ENCODE measurements at places on chromosomes 5 and 9.

GRCh38 chr9:77649109-77649812 lies 1.1 kb upstream of the GNA14 start:
- no peak for DNase-seq

DNA sequence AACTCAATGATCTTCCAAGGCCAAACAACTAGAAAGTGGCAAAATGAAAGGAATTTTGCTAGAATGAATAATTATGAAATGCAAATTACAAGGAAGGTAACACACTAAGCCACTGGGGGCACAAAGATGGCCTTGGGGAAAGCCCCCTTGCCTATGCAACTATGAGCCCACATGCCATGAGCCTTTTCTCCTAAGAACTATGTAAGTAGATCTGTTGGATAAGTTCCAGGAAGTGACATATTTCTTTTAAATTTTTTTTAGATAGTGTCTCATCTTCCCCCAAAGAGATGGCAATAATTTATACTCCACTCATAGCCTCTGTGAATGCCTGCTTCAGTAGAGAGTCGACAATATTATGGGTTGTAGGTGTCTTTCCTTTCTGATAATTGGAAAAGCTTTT lies 257.8 kb downstream of the AUH start:
- DNase-seq, result no peak

DNA sequence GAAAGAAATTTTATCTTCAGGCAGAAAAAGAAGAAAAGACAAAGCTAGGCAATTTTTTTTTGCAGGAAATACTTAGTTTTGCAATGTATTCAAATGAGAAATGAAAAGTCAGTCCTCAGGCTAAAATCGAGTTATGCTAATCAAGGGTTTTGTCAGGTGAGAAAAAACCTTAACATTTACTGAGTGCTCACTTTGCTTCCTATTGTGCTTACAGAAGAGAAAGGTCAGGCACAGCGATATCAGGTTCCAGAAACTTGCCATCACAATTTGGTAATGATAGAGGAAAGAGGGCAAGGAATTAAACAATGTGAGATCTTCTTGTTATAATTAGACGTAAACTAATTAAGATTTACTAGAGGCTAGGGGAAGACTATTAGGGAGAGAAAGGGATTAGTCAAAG lies 431.7 kb upstream of the CTNND2 start:
- DNase-seq, result no peak

DNA sequence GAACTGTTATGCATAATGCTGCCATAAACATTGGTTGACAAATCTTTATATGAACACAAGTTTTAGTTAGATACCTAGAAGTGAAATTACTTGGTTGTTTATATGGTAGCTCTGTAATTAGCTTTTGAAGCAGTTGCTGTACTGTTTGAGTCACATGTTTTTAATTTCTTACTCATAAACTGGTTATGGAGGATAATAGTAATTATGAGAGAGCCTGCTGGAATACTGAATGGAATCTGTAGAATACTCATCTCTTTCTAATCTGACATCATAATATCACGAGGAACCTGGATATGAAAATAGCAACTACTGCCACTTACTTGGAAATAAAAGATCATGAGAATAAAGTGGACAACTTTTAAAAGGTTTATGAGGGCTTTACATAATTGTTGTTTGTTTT lies 509.2 kb downstream of the CETN3 start:
- no peak for DNase-seq

GRCh38 chr5:115098041-115098702 lies 71.5 kb downstream of the TRIM36 start:
- peak; percentile 44 for DNase-seq

DNA sequence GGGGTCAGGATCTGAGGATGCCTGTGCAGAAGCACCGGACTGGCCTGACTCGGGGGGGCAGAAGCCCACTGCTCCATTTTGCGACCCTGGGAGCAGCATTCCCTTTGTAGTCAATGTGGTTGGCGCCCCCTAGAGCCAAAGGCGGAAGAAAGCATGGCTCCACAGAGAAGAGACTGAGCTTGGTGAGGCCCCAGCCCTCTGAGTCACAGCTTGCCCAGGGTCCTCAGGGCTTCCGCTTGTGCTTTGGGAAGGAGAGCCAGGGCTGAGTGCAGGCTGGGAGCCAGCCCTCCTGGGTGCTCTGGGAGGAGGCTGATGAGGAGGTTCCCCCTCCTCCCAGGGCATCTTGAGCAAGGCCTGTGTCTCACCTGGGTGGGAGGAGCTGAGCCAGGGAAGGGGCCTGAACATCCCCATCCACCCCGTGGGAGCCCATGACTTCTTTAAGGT lies 5.5 kb upstream of the AQP3 start:
- DNase-seq, result peak; percentile 76

DNA sequence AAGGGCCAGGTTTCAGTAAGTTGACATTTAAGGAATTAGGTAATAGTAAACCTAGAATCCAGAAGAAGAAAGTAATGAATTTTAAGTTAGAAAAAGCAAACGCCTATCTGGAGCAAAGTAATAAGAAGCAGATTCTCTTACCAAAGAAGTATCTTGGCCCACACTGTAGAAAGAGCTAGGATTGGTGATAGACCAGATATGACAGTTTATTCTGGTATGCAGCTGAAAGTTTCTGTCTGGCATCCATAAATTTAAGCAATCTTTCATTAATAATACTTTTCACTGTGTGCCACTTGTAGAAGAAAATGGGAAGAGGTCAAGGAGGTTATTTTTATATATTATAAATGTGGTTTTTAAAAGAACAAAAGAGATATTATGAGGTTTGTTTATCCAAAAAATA lies 3.0 kb downstream of the RECK start:
- DNase-seq, result peak; percentile 55

DNA sequence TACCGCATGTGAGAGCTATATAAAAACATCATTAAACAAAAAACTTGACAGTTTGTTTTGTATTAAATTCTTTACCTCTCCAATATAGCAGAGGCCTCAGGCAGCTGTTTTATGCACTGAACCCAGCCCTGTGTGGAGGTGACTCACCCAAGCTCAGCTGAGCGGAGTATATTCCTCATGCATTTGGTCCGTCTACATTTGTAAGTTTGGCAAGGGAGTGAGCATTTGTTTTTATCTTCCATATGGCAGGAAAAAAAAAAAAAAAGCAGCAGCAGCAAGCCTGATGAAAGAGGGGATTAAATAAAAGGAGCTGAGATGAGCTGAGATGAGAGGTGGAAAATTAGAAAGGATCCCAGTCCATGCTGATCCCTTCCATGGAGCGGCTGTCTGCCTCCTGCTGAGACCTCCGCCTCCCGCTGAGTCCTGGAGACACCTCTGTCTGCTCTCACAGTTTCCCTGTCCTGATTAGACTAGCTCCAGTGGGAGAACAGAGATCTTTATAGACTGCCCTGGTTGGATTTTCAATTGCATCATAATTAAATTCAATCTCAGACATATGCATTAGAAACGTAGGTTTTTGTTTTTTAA lies 112.0 kb upstream of the CTNND2 start:
- no peak for DNase-seq

GRCh38 chr9:90092508-90092907 lies 487.7 kb downstream of the GADD45G start:
- no peak for DNase-seq

DNA sequence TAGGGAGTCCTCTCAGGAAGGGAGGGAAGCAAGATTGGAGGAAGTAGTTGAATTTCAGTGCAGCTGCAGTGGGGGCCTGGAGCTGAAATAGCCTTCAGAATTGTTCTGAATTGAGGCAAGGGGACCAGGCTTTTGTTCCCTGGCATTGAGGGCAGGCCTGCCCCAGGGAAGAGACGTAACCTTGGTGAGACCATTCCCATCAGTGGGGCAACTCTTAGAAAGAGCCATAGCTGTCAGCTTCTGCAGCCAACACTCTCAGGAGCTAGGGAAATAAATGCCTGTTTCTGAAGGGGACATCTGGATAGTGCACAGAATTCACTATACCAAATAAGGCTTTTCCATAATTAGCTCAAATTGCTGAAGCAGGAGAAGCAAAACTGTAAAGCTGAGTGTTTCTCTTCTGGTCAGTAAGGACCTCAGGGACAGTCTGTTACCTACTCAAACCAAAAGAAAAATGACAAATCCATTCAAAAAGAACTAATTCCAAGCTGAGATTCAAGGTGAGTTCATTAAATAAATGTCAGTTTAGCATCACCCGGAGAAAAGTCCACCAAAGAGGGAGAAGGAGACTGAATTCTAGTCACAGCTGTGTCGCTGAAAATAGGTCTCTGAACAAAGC lies 44.0 kb downstream of the LYRM7 start:
- DNase-seq, result no peak

DNA sequence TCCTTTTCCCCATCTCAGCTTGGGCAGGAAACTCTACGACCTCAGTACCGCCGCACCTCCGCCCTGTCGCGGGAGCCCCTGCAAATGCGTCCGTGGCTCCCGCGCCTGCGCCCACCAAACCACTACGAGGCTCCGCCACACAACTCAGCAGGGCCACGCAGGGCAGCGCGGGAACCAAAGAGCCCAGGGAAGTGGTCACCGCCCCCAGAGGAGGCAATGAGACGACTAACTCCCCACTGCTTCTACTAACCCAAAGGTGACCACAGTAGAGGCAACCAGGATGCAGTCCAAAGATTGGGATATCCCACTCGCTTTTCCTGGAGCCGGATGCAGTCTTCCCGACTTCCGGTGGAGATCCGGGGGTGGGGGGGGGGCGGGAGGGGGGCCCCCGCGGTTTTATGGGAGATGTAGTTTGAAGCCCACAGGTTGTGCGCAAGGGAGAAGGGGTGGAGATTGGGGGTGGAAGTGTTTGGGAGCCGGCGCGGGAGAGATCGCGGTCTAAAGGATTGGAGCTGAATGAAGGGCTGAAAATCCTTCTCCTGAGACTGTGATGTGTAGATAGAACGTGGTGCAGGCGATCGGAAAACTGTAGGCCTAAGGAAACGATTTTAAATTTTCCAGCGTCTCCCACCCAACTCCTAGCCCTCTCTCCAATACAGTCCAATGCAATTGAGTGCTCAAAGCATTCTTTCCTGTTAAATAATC lies at the start of gene NUDT12:
Gene NUDT12 (minus strand): TSS at position 337 of the 705 bp plus-strand sequence. CDS start 2,541 bp downstream, outside the sequence.
- DNase-seq, result peak; percentile 52

- DNase-seq, result no peak
Observed at GRCh38 chr5:173542964-173543363, 73.5 kb downstream of the BOD1 start.

Data from fibroblast of the conjunctiva (primary cell).